Right atrium auricular region (tissue), 2 donors: ENCODE measurements at places on chromosomes 11 and 22. TPM values are rescaled to one million over a fixed set of nuclear protein-coding genes. Genes with fewer than 3 reads are reported as not detected.

DNA sequence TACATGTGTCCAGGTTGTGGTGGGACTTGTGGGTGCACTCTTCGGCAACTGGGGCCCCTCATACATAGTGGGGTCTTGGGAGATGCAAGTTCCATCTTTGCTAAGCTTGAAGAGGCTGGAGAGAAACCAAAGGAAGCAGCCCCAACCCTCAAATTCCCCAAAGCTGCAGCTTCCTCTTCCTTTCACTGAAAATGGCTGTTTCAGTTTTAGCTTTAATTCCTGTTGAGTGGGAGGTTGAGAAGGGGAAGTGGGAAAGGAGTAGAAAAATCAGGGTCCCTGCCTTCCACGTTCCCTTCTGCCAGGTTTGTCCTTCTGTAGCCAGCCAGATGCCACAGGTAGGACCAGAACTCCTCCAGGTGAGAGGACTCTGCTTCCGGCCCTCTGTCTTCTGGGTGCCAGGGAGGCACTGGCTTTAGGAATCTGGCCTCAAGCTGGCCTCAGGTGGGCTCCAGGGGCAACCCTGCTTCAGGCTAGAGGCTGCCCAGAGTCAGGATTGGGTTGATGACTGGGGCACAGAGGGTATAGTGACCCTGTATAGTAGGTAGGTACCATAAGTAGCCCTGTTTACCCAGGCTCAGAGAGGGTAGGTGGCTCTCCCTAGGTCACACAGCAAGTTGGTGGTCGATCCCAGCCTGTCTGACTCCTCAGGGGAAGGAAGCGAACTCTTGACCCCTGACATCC lies 16.2 kb downstream of the P2RY6 start:
- DNase-seq, result no peak

DNA sequence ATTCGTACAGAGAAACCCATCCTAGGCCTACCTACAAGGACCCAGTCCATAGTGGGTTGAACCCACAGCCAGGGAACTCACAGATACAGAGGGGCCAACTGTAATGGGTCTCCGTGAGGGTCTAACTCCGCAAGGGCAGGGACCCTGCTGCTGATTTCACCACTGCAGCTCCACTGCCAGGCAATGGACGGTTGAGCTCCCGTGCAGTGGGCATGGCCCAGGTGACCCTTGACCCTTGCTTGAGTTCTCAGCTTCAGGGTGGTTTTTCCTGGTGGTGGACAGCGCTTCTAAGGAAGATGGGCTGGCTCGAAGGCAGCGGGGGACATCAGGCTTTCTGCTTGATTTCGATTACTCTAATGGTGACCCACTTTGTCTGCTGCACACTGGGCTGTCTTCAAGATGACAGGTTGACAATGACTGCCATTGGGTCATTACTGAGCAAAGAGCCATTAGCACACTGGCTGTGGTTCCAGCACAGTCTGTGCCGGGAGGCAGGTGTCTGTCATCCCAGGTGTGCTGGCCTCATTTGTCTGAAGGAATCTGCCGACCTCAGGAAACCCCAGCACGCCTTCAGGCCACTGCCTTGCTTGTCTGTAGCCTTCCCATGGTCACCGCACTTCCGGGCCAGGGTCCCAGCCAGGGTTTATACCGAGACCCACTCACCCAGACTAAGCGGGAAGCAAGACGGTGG lies 3.7 kb upstream of the GAL start:
- DNase-seq, result no peak

The SYT8 gene
- total RNA-seq, result not detected

DNA sequence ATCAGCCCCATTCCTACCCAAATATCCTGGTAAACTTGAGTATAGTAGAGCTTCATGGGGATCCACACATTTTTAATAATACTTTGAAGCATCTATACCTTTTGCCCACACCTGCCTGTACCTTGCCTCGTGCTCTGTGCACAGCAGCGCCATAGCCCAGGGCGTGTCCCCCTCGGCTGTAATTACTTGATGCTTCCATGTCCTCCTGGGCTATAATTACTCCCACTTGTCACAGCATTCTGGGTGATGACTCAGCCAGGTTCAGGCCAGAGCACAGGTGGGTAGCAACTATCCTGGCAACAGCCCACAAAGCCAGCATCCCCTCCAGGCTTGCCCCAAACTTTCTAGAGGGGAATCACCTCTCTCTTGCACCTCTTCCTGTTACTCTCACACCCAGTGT lies 23.7 kb upstream of the SLC36A4 start:
- no peak for DNase-seq

The KRTAP5-7 gene
- total RNA-seq, result not detected

GRCh38 chr11:122709039-122709760 lies 53.7 kb downstream of the UBASH3B start:
- DNase-seq, result no peak

DNA sequence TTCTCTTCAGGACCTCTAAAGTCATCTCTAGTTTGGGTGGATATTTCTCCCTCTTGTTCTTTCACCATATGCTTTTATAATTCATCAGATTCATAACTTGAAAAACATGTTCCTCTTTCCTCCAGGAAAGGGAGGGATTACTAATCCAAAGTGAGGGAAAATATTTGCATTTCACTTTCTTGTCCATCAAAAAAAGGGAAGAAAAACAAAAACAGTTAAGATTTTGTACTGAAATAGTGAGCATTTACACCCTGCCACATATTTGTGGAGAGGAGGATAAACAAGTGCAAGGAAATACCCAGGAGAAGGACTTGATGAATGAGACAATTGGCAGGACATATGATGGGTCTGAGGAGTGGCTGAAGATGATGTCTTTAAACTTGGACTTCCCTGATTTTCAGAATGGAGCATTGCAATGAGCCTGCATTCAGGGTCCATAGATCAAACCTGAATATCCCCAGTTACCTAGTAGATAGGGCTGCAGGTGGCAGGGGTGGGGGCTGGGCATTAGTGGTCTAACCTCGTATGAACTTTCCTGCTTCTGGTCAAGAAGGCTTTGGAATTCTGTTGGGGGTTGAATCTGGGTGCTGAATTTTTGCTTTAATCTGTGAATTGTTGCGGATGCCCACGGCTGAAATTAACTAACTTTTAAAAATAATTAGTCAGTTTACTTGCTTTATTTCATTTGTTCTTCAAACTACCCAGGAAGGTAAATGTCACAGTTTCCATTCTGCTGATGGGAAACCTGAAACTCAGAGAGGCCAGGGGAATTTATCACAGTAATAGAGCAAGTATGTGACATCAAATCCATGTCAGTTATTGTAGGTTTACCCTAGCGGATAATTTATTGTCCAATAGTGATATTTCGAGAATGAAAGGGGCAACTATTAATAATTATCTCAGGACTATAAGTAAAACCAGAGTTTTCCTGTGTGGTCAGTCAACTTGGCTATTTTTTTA lies 36.9 kb upstream of the TMEM123 start:
- no peak for DNase-seq

The MRPL48 gene
- 25.3 TPM for total RNA-seq
